ENCODE measurements at places on chromosomes 7 and 10. TPM values are rescaled to one million over a fixed set of nuclear protein-coding genes. Genes with fewer than 3 reads are reported as not detected.

The IQCE gene
- total RNA-seq = 33.5 TPM

The CYP2E1 gene
- 1.4 TPM for total RNA-seq

The RNLS gene
- total RNA-seq = 7.5 TPM

The FAM25A gene
- not detected for total RNA-seq

The ENO4 gene
- total RNA-seq = 2.0 TPM

The GFRA1 gene
- total RNA-seq = 8.7 TPM

The VPS37D gene
- 15.6 TPM for total RNA-seq

The PSMG3 gene
- 32.1 TPM for total RNA-seq

The PRLHR gene
- 1.5 TPM for total RNA-seq

The CCDC3 gene
- 1.6 TPM for total RNA-seq

The UTF1 gene
- not detected for total RNA-seq

The COL13A1 gene
- total RNA-seq = 0.43 TPM

The TUBAL3 gene
- total RNA-seq = not detected

The CACNB2 gene
- total RNA-seq = 6.5 TPM

GRCh38 chr10:130790339-130790738, 521.2 kb downstream of the TCERG1L start:
- no peak overlapping the region for H3K4me3 ChIP-seq
- peaks cover 7% of the 10 kb centered on the region for H3K27me3 ChIP-seq
- H3K27ac ChIP-seq = no peak overlapping the region
- no peaks in the 10 kb centered on the region for H3K36me3 ChIP-seq

DNA sequence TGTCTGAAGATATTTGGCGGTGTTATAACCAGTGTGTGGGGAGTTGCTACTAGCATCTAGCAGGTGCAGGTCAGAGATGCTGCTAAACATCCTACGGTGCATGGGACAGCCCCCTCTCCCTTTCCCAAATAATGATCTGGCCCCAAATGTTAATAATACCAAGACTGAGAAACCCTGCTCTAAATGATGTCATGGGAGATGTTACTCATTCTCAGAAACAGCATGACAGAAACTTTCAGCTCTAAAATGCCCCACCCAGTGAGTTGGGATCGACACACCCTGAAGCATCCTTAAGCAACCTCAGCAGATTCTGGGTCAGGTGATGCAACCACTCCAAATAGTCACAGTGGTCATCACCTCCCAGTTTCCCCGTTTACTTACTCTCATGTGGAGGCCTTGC, 108.8 kb upstream of the MPP7 start:
- DNase-seq = no peak
- H3K27ac ChIP-seq = no peak overlapping the region
- no peaks in the 10 kb centered on the region for H3K4me1 ChIP-seq

DNA sequence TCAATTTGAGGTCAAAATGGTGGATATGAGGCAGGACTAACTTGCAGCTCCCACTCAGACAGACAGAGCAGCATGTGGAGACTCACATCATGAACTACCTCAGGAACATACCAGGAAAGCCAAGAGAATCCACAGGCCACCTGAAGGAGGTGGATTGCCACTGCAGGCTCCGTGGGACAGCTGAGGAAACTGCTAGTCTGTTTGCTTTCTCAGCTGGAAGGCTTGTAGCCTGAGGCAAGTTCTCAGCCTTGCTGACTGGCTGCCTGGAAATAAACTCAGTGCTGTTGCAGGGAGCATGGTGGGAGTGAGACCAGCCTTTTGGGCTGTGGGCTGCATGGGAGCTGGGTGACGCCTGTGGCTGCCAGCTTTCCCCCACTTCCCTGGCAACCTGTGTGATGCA, 202.9 kb downstream of the ZNF248 start:
- no peaks in the 10 kb centered on the region for H3K4me1 ChIP-seq
- peaks cover 2% of the 10 kb centered on the region for H3K36me3 ChIP-seq
- no peak for DNase-seq
- no peak overlapping the region for H3K4me3 ChIP-seq
- no peak overlapping the region for H3K27ac ChIP-seq

- no peak for DNase-seq
- H3K27ac ChIP-seq = no peak overlapping the region
- no peak overlapping the region for H3K4me3 ChIP-seq
- peaks cover 13% of the 10 kb centered on the region for H3K27me3 ChIP-seq
Observed at GRCh38 chr10:28294809-28295208, 8.1 kb downstream of the MPP7 start.

- H3K36me3 ChIP-seq = no peaks in the 10 kb centered on the region
- no peak for DNase-seq
- H3K4me3 ChIP-seq = no peak overlapping the region
- peaks cover 11% of the 10 kb centered on the region for H3K27me3 ChIP-seq
- no peak overlapping the region for H3K27ac ChIP-seq
- peaks cover 2% of the 10 kb centered on the region for H3K4me1 ChIP-seq
Observed at GRCh38 chr7:5270788-5271187, 12.0 kb upstream of the SLC29A4 start.

- peaks cover 3% of the 10 kb centered on the region for H3K4me1 ChIP-seq
- H3K27me3 ChIP-seq = peaks cover 91% of the 10 kb centered on the region
- H3K36me3 ChIP-seq = no peaks in the 10 kb centered on the region
- no peak for DNase-seq
Observed at GRCh38 chr7:35261041-35261440, 7.1 kb upstream of the TBX20 start.

DNA sequence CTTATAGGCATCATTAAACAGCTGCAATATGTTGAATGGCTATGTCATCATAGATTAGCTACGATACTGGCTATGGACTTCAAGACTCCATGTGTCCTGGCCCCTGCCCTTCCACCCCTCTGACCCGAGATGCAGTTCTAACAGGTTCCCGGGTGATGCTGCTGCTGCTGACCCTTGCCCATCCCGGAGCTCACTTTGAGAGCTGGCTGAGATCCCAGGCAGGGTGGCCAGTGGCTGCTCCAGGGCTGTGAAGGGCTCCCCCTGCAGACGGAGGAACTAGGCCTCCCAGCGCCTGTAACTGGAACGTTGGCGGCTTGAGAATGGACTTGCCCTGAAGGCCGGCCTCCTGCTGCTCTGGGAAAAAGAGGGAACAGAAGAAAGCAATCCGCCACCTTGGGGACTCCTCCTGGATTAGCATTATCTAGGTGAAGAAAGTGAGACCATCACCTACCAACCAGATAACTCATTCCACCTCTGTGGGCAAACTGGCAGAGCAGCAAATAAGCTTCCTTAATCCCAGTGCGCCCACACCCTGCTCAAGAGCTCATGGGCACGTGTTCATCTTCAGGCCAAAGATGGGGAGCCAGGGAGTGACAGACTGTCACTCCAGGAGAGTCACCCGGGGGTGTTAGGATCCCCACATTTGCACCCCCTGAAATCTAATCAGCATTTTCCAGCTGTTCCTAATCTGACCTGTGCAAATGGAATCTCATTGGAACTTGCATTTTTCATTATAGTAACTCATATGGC, 56.8 kb downstream of the PARP12 start:
- DNase-seq = no peak
- peaks cover 15% of the 10 kb centered on the region for H3K27me3 ChIP-seq

GRCh38 chr7:102264367-102264891, 22.2 kb upstream of the SH2B2 start:
- no peak for DNase-seq
- H3K4me1 ChIP-seq = no peaks in the 10 kb centered on the region
- H3K27ac ChIP-seq = no peak overlapping the region
- H3K36me3 ChIP-seq = peaks cover 1% of the 10 kb centered on the region
- H3K4me3 ChIP-seq = no peak overlapping the region

DNA sequence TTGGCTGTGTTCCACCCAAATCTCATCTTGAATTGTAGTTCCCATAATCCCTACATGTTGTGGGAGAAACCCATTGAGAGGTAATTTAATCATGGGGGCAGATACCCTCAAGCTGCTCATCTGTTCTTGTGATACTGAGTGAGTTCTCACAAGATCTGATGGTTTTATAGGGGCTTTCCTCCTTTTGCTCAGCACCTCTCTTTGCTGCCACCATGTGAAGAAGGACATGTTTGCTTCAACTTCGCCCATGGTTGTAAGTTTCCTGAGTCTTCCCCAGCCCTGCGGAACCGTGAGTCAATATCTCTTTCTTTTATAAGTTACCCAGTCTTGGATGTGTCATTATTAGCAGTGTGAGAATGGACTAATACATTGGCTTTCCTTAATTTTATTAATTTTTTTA, 527.8 kb downstream of the MDFIC start:
- H3K27me3 ChIP-seq = no peaks in the 10 kb centered on the region
- no peak overlapping the region for H3K4me3 ChIP-seq
- H3K36me3 ChIP-seq = no peaks in the 10 kb centered on the region
- no peak for DNase-seq
- no peak overlapping the region for H3K27ac ChIP-seq

- no peaks in the 10 kb centered on the region for H3K27me3 ChIP-seq
- no peak overlapping the region for H3K27ac ChIP-seq
- peaks cover 7% of the 10 kb centered on the region for H3K4me1 ChIP-seq
- no peak overlapping the region for H3K4me3 ChIP-seq
- no peaks in the 10 kb centered on the region for H3K36me3 ChIP-seq
Observed at GRCh38 chr7:88664630-88665233, 94.8 kb upstream of the ZNF804B start.

GRCh38 chr7:137404660-137405317, 61.3 kb upstream of the PTN start:
- H3K36me3 ChIP-seq = no peaks in the 10 kb centered on the region
- DNase-seq = no peak
- H3K4me1 ChIP-seq = no peaks in the 10 kb centered on the region

DNA sequence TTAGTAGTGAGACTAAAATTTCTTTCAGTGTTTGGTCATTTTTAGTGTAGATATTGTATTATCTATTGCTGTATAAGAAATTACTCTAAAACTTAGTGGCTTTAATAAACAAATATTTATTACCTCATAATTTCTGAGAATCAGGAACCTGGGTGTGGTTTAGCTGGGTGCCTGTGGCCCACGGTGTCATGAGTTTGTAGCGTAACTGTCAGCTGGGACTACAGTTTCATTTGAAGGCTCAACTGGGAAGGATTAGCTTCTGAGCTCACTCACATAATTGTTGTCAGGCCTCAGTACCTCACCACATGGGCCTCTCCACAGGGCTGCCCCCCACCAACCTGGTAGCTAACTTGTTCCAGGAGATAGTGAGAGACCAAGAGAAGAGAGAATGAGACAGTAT, 98.5 kb downstream of the SRI start:
- no peak overlapping the region for H3K27ac ChIP-seq
- no peak for DNase-seq
- H3K4me1 ChIP-seq = peaks cover 4% of the 10 kb centered on the region
- H3K36me3 ChIP-seq = no peaks in the 10 kb centered on the region
- no peak overlapping the region for H3K4me3 ChIP-seq

GRCh38 chr7:90717296-90718060, 121.4 kb downstream of the CDK14 start:
- H3K36me3 ChIP-seq = peaks cover 13% of the 10 kb centered on the region
- peak overlapping the region; percentile 97 for H3K27ac ChIP-seq
- H3K27me3 ChIP-seq = no peaks in the 10 kb centered on the region
- H3K4me3 ChIP-seq = no peak overlapping the region
- no peak for DNase-seq

GRCh38 chr10:89228146-89228545, 21.0 kb upstream of the CH25H start:
- H3K27me3 ChIP-seq = no peaks in the 10 kb centered on the region
- peaks cover 6% of the 10 kb centered on the region for H3K4me1 ChIP-seq
- peaks cover 3% of the 10 kb centered on the region for H3K36me3 ChIP-seq
- H3K27ac ChIP-seq = no peak overlapping the region

GRCh38 chr10:104577861-104578521, 63.1 kb upstream of the SORCS3 start:
- no peak for DNase-seq
- H3K27me3 ChIP-seq = peaks cover 30% of the 10 kb centered on the region
- no peaks in the 10 kb centered on the region for H3K36me3 ChIP-seq
- H3K27ac ChIP-seq = no peak overlapping the region

DNA sequence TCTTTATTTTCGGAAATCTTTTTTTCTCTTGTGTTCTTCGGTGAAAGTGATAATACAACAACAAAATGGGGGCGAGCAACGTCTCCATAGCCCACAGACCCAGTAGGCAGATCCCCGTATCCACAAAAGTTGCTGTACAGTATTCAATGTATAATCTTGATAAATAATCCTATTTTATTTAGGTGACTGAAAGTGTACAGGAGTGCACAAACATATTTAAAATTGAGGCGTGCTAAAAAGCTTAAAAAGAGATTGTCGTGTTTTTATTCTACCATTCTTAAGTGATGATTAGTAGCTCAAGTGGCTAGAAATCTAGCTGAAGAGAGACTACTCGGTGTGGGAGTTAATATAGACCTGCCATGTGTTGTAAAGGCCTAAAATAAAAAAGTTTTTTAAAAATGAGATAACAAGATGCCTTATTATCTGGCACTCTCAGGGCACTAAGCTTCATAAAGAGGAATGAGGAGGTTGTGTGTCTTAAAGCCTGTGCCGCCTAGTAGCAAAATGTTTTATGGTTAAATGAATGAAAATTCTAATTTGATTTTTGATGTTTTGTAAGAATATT, 1.6 kb downstream of the CAPZA2 start:
- H3K27ac ChIP-seq = peak overlapping the region; percentile 96
- H3K27me3 ChIP-seq = no peaks in the 10 kb centered on the region
- no peak for DNase-seq
- peaks cover 12% of the 10 kb centered on the region for H3K4me1 ChIP-seq
- H3K4me3 ChIP-seq = peak overlapping the region; percentile 93
- no peaks in the 10 kb centered on the region for H3K36me3 ChIP-seq

- H3K36me3 ChIP-seq = no peaks in the 10 kb centered on the region
- H3K27ac ChIP-seq = no peak overlapping the region
- peaks cover 2% of the 10 kb centered on the region for H3K27me3 ChIP-seq
- H3K4me1 ChIP-seq = peaks cover 7% of the 10 kb centered on the region
- DNase-seq = no peak
Observed at GRCh38 chr7:22657479-22657878, 69.5 kb upstream of the IL6 start.

- no peaks in the 10 kb centered on the region for H3K36me3 ChIP-seq
- H3K4me3 ChIP-seq = no peak overlapping the region
- no peak for DNase-seq
Observed at GRCh38 chr10:130489891-130490290, 353.7 kb downstream of the GLRX3 start.

- peaks cover 15% of the 10 kb centered on the region for H3K4me1 ChIP-seq
- no peak overlapping the region for H3K4me3 ChIP-seq
- no peak overlapping the region for H3K27ac ChIP-seq
- no peak for DNase-seq
Observed at GRCh38 chr10:8817299-8817698, 762.8 kb downstream of the GATA3 start.

GRCh38 chr7:97752215-97752614, 20.3 kb downstream of the TAC1 start:
- no peak overlapping the region for H3K4me3 ChIP-seq
- DNase-seq = no peak
- peaks cover 15% of the 10 kb centered on the region for H3K4me1 ChIP-seq
- no peak overlapping the region for H3K27ac ChIP-seq

- H3K27ac ChIP-seq = no peak overlapping the region
- H3K4me3 ChIP-seq = no peak overlapping the region
- no peak for DNase-seq
- no peaks in the 10 kb centered on the region for H3K36me3 ChIP-seq
- no peaks in the 10 kb centered on the region for H3K4me1 ChIP-seq
Observed at GRCh38 chr10:47262606-47263533, 37.1 kb upstream of the GDF10 start.

- no peaks in the 10 kb centered on the region for H3K36me3 ChIP-seq
- peaks cover 19% of the 10 kb centered on the region for H3K4me1 ChIP-seq
- DNase-seq = no peak
- H3K27me3 ChIP-seq = peaks cover 75% of the 10 kb centered on the region
Observed at GRCh38 chr10:7411671-7412128, 866 bp upstream of the SFMBT2 start.

Data from progenitor cell of endocrine pancreas (in vitro differentiated cells).